Stimulated activated CD4-positive, alpha-beta T cell treated with anti-CD3 and anti-CD28 coated beads, TNF-alpha, amount 100 ng/mL, for 48 hours (primary cell): ENCODE measurements at places on chromosomes 16 and 17.

DNA sequence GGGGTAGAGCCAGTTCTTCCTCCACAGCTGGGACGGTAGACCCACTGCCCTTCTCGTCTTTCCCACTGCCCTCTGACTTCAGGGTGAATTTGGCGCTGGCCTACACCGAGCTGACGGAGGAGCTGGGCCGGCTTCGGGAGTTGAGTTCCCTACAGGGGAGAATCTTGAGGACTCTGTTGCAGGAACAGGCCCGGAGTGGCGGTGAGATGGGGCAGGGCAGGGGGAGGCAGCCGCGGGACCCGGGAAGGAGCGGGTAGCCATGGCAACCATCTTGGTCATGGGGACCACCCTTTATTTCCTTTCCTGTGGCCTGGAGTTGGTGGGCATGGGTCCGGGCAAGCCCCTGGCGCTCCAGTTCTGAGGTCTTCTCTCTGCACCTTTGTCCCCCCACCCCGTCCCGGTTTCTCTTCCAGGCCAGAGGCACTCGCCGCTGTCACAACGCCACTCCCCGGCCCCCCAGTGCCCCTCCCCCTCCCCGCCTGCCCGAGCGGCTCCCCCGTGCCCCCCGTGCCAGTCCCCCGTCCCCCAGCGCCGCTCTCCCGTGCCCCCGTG lies 14.4 kb downstream of the TBKBP1 start:
- DNase-seq: no peak

GRCh38 chr16:5820472-5820871 lies 722.9 kb upstream of the EEF2KMT start:
- no peak for DNase-seq

DNA sequence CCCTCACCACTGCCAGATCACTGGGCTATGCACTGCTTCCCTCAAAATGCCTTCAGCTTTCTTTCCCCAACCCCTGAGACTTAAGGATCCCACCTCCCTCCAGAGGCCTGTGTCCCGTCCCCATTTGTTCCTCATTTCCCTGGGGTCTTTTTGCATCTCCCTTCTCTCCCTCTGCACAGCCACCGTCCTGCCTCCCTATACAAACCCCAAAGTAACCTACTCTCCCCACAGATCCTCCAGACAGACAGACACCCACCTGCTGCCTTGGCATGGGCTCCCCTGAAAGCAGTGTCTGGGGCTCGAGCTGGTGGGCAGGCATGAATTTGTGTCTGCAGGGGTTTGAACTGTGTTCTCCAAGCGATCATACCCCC lies 69.4 kb upstream of the TNRC6C start:
- DNase-seq: no peak

GRCh38 chr17:79811011-79811867 lies 14.4 kb upstream of the CBX8 start:
- no peak for DNase-seq

DNA sequence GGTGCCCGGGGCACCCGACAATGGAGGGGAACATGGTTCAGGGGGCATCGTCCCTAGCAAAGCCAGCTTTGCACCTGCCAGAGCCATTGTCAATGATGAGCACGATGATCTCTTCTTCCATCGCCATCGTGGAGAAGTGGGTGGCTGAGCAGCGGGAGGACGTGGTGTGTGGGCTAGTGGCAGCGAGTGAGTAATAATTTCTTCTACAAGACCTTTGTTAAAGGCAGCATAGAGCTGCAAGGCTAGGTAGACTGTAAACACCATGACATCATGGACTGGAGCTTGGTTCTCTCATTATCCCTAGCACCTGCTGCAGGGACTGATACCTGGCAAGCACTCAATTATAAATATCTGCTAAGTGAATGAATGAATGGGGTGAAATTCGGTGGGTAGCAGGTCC lies 6.7 kb upstream of the HEATR3 start:
- DNase-seq: no peak

- no peak for DNase-seq
Measured at GRCh38 chr16:80940069-80940856, 66.4 kb downstream of the CMC2 start.

DNA sequence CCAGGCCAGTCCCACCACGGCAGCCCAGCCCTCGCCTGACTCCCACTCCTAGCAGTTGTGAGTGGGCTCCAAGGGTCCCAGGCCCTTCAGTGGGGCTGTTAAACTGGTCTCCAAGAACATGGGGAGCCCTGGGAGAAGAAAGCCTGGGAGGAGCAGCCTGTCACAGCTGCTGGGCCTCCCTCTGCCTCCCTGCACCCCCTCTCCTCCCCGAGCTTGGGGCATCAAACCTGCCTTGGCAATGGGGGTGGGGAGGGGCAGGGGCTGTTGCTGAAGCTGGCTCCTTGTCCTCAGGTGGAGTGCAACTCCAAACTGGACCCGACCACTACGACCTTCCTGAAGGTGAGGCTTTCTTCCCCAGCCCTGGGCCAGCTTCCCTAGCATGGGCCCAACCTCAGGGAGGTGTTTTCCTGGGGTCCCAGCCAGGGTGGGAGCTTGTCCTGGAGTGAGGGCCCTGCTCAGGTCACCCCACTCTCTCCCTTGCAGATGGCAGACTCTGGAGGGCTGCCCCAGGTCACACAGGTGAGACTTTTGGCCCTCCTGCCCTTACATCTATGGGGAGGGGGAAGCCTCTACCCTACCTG lies 6.6 kb upstream of the SETD6 start:
- no peak for DNase-seq

- DNase-seq: no peak
Measured at GRCh38 chr17:74777901-74778515, 1.9 kb upstream of the NAT9 start.

DNA sequence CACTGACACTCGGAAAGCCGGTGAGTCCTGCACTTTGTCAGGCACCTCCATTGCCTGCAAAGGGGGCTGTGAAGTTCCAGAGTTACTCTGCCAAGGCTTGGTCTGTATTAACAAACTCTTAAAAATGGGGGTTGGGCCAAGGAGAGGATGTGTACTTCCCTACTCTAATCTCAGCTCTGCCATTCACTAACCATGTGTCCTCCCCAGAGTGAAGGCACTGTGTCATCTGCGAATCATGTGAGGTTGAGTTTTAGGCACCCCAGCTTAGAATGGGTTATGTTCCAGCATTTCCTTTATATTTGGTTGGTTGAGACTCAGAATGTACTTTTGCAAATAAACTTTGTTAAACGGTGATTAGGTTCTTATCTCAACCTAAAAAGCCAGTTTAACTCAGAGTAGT lies 24.9 kb downstream of the ERCC4 start:
- no peak for DNase-seq
